HS-27A (cell line): ENCODE measurements at places on chromosomes 5 and 9.

GRCh38 chr9:32454280-32454679, 69.8 kb downstream of the ACO1 start:
- DNase-seq = no peak

- no peak for DNase-seq
These were observed 25.9 kb upstream of the SLC12A7 start for GRCh38 chr5:1137567-1138444.

DNA sequence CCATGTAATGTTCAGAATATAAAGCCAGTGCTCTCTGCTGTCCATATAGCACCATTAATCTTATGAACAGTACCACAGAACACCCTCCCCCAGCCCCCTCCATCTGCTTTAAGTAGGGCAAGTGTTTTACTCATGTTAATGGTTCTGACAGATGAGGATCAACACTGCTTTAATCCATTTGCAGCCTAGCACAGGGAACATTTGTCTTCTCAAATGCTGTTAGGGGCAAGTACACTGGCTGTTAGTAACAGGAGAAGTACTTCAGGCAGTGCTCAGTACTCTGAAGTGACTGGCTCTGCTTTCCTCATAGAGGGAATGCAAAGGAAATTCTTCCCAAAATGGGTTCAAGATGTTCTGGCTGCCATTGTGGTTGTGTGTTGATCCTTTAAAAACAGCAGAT, 202.6 kb downstream of the DCP2 start:
- no peak for DNase-seq

DNA sequence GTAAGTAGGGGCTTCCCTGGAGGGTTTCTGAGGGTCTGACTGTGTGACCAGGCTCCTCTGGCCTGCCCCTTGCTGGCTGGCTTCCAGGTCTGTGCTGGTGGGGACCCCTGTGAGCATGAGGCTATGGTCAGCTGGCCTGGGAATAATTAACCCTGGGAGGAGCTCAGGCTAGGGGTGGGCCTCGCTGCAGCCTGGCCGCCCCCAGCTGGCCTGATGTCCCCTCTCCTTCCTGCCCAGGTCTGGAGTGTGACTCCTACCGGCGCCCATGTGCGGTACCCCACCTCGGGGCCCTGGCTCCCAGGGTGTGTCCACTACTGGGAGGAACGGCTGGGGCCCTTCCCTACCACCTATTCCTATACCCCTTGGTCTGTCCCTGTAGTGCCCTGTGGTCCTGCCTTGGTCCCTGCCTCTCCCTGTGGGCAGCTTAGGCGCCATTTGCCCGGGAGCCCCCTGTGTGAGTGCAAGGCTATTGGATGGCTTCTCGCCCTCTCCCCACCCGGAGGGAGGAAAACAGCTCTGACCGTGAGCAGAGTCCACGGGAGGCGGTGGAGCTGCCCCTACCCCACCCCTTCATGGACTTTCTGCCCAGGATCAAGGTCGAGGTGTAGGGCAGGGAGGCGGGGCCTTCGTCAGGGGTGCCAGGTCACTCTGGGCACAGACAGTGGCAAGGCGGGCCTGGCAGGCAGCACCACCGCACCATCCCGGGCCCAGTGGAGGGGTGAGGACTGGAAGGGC, 9.4 kb downstream of the RXRA start:
- DNase-seq = no peak

DNA sequence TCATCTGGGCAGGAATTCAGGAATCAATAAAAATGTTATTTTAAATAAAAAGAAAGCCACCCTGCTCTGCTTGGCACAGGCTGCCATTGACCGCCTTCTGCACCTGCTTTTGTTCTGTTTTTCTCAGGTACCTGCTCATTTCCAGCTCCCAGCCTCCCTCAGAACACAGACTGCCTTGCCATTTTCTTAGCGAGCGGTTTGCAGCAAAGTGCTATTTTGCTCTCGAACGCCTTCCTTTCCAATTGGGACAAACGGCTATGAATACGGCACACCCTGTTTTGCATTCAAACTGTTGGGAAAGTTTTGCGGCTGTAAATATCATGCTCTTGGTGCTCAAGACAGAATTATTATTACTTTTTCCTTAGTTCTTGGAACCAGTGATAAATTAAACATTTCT, 25.1 kb upstream of the FCN1 start:
- no peak for DNase-seq

- DNase-seq = no peak
These were observed 80.4 kb downstream of the GRAMD2B start for GRCh38 chr5:126503602-126504104.

- no peak for DNase-seq
These were observed 28.2 kb downstream of the MTRR start for GRCh38 chr5:7897014-7897600.

GRCh38 chr5:176995896-176996767, 10.4 kb downstream of the UIMC1 start:
- no peak for DNase-seq

- no peak for DNase-seq
These were observed 152.4 kb upstream of the RAPGEF1 start for GRCh38 chr9:131892162-131892707.

DNA sequence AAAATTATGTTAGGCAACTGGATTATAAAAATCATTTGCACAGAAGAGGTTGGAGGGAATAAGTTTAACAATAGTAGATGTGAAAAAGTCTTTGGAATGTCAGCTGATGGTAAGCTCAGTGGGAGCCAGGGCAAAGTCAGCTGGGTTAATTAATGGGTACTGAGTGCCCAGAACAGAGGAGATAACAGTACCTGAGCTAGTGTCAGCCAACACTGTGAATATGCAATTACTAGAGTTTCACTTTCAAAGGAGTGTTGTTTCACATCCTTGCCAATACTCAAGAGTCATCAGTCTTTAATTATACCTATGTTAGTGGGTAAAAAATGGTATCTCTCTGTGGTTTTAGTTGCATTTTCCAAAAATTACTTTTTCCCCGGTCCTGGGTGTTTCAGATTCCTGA, 135.1 kb downstream of the KIF4B start:
- no peak for DNase-seq

- DNase-seq = no peak
These were observed 168.6 kb downstream of the CARTPT start for GRCh38 chr5:71887680-71888079.
